ENCODE measurements at places on chromosomes 13 and 19. TPM values are rescaled to one million over a fixed set of nuclear protein-coding genes. Genes with fewer than 3 reads are reported as not detected.

Gene LIPE
- not detected for total RNA-seq

Gene OR7G1
- total RNA-seq, result not detected

Gene CGB2
- total RNA-seq, result not detected

Gene TTC9B
- not detected for total RNA-seq

Gene CILP2
- total RNA-seq, result 1.1 TPM

Gene CCNE1
- total RNA-seq, result 66.3 TPM

Gene OLFM2
- not detected for total RNA-seq

Gene ZNF723
- not detected for total RNA-seq

Gene PNMA8C
- 0.02 TPM for total RNA-seq

Gene SHC2
- 0.23 TPM for total RNA-seq

Gene LGALS14
- total RNA-seq, result not detected

Gene FNDC3A
- 52.4 TPM for total RNA-seq

Gene MEX3D
- total RNA-seq, result 47.5 TPM

Gene TMEM86B
- 2.3 TPM for total RNA-seq

Gene ZNF625
- 25.7 TPM for total RNA-seq

Gene GSK3A
- 37.1 TPM for total RNA-seq

Gene PABPC3
- 0.14 TPM for total RNA-seq

Gene CGB5
- total RNA-seq, result not detected

Gene CEACAM1
- not detected for total RNA-seq

Gene ZNF586
- 14.6 TPM for total RNA-seq

Gene MAP4K1
- total RNA-seq, result 1.5 TPM

Gene MEF2B
- total RNA-seq, result not detected

Gene IFNL3
- total RNA-seq, result not detected

Gene CLDN10
- total RNA-seq, result 0.05 TPM

Gene ABHD13
- 13.5 TPM for total RNA-seq

Gene DCT
- total RNA-seq, result not detected

Gene TYROBP
- total RNA-seq, result not detected

Gene ZNF222
- total RNA-seq, result 9.2 TPM

Gene ZNF69
- 9.6 TPM for total RNA-seq

Gene HOMER3
- 28.1 TPM for total RNA-seq

Gene NLRP5
- not detected for total RNA-seq

Gene CHST8
- total RNA-seq, result 23.3 TPM

Gene NBEA
- 4.7 TPM for total RNA-seq

Gene BRD4
- total RNA-seq, result 50.4 TPM

Gene MRPL4
- total RNA-seq, result 53.7 TPM

Gene CATSPERD
- total RNA-seq, result not detected

Gene SGCG
- 0.18 TPM for total RNA-seq
